RWPE1 (cell line): ENCODE measurements at places on chromosomes 5 and 9.
A peak's percentile ranks its signal among the peaks of the same experiment; 100 is the strongest.

DNA sequence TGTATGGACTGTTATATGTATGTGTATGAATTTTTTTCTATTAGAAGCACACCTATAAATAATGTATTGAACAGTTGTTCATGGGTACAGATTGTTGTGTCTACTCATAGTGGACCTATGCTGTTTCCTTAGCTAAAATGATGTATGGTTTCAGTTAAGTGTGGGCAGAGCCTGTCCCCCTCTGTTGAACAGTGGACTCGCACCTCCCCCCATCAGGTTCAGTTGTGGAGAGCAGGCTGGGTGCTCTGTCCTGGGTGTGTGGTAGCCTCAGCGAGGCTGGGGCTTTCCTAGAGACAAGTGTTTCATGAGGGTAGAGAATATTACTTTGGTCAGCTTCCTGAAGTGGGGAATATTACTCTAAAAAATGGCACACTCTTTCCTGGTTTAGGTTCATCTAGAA lies 47.4 kb upstream of the LRRTM2 start:
- DNase-seq: no peak

DNA sequence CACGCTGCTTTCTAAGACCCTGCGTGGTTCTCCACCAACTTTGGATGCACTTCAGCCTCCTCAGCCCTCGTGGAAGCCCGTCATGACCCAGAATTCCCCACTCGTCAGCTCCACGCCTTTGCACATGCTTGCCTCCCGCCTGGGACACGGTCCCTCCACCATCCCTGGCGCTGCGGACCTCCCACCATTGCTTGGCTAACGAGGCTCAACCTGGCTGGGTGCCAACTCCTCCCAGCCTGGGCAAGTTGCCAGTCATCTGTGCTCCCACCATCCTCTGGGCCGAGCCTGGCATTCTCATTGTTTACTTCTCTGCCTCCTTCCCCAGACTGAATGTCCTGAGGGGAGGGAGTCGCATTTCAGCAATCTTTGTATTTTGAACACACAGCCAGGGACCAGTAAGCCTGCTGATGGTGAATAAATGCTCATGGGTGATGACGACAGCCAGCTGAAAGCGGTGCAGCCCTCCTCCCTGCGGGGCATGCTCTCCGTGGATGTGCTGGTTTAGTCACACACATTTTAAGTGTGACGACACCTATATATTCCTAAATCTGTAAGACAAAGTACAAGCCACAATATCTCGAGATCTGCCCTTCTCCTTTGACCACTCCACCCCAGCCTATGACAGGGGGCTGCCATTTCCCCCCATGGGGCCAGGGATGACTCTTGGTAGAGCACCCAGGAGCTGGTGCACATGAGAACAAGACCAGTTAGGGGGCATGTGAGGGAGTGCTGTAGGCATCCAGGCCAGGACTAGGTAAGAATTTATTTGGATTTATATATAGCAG lies 37.6 kb downstream of the ANKRD33B start:
- peak; percentile 93 for DNase-seq

DNA sequence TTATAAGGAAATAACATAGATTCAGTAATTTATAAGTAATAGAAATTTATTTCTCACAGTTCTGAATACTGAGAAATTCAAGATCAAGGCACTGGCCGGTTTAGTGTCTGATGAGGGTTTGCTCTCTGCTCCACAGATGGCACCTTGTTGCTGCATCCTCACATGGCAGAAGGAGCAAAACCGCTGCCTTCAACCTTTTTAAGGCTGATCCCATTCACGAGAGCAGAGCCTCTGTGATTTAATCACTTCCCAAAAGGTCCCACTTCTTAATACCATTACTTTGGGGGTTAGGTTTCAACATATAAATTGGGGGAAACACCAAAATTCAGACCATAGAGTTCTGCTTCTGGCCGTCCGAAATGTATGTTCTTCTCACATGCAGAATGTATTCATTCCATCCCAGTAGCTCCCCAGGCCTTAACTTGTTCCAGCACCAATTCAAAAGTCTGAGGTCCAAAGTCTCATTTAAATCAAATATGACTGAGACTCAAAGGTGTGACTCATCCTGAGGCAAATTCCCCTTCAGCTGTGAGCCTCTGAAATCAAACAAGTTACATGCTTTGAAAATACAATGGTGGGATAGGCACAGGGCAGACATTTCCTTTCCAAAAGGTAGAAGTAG lies 30.6 kb downstream of the BAAT start:
- no peak for DNase-seq

DNA sequence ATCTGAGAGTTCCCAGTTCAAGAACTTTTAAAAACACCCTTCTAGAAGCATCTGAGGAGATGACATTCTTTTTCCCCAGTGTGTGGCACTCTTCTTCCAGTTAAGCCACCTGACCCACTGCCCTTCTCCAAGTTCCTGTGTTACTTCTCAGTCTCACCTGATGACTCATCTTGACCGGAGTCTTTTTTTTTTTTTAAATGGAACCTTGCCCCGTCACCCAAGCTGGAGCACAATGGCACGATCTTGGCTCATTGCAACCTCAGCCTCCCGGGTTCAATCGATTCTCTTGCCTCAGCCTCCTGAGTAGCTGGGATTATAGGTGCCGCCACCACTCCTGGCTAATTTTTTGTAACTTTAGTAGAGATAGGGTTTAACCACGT lies 224.1 kb upstream of the DAB2 start:
- DNase-seq: peak; percentile 70

GRCh38 chr5:103475629-103476240 lies 86.9 kb downstream of the NUDT12 start:
- peak; percentile 55 for DNase-seq

- no peak for DNase-seq
These were observed 127.6 kb downstream of the RFX3 start for GRCh38 chr9:3398232-3398648.

DNA sequence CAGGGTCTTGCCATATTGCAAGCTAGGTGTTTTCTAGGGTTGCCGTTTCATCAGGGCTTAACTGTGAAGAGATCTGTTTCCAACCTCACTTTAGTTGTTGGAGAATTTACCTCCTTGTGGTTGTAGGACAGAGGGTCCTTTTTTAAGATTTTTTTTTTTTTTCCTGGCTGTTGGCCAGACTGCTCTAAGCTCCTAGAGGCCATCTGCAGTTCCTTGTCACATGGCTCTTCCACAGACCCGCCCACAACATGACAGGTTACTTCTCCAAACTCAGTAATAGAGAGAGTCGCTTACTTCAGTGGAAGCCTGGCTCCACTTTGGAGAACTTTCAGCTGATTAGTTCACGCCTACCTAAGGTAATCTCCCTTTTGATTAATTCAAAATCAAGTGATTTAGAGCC lies 543.7 kb downstream of the DMRTA1 start:
- no peak for DNase-seq

DNA sequence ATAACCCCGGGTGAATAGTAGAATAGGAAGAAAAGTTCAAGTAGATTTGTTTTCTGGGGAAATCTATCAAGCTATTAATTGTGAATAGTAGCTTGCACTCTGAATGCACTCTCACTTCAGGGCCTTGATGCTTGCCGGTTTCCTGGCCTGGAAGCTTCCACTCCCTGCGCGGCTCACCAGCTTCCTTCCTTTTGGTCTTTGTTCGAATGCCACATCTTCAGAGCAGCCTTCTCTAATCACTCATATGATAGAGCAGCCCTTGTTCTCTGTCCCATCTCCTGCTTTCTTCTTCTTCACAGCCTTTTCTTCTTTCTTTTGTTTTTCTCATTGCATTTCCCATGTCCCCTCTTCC lies 146.7 kb downstream of the MAST4 start:
- DNase-seq: no peak

GRCh38 chr5:76325876-76326491 lies 77.1 kb upstream of the IQGAP2 start:
- no peak for DNase-seq

DNA sequence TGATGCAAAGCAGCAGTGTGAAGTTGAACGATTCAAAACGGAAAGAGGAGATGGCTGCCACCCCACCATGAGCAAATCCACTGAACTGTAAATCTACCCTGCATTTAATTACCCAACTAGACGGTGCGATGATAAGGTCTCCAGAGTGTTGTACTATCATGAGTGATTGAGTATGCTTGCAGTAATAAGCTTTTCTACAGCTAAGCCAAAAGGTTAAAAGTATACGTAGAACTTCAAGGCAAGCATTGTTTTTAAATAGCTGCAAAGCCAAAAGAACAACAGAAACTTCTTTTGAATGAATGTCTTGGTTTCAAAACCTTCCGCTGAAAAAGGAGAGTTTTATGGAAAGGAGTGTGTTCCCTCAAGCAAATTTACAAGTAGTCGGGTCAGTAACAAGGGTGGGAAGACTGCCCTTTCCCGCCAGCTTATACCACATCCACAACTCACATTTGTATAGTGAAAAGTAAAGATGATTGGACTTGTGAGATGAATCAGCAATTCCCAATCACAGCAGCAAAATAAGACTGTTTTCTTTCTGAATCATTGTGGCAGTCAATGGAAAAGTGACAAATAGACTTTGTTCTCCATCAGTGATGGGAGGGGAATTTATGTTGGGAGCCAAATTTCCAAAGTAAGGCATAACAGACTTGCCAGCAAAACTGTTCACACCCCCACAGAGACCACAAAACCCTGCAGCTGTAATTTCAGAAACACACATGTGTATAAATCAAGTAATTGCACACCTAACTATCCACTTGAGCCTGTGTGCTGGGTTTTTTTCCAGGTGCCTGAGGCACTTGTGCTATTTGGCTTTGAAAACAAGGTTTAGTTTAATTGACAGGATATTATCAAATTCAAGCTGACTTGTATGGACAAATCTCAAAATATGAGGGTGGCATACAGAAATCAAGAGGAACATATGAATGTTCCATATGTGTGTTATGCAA lies 407.7 kb upstream of the GRAMD2B start:
- DNase-seq: no peak

GRCh38 chr5:16065831-16066230 lies 113.8 kb downstream of the MARCHF11 start:
- DNase-seq: no peak

- no peak for DNase-seq
These were observed 42.1 kb downstream of the CDC42SE2 start for GRCh38 chr5:131305906-131306305.

GRCh38 chr9:129934041-129934591 lies 98.9 kb downstream of the USP20 start:
- DNase-seq: no peak

GRCh38 chr5:91390268-91390667 lies 7.2 kb upstream of the ARRDC3 start:
- DNase-seq: no peak

DNA sequence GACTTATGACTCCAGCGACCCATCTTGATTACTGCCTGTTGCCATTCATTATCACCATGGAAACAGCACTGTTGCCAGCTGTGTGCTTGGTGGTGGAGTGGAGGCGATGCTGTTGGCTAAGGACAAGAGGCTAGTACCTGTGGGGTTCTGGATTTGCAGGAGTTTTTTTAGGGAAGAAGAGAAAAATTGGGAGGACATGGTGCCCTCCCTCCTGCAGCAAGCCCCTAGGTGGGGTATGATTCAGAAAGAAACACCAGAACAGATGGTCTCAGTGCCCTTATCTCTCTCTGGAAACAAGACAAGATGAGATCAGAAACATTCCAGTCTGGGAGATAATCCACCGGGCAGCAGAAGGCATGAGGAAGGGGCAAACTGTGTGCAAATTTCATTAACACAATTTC lies 87.8 kb upstream of the TLR4 start:
- DNase-seq: no peak

- DNase-seq: no peak
These were observed 69.4 kb upstream of the DAB2IP start for GRCh38 chr9:121581786-121582600.

DNA sequence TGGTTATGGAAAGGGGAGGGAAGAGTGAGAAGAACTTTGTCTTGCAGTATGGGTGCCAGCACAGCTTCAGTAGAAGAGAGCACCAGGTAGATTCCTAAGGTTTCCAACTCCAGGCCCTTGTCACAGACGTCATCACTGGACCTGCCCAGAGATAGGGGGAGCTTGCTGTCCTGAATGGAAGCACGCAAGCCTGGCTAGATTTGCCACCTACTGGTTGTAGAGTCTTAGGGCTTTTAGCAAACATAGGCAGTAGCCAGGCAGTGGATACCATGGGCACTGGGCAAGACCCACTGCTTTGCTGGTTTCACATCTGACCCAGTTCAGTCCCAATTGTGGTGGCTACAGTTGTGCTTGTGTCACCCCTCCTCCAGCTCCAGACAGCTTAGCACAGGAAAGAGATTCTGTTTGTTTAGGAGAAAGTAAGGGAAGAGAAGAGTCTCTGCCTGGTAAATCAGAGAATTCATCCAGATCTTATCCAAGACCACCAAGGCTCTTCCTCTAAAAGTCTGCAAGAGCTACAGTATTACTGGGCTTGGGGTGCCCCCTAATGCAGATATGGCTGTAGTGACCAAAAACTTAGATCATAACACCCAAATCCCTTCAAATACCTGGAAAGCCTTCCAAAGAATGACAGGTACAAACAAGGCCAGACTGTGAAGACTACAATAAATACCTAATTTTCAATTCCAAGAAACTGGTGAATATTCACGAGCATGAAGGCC lies 158.9 kb downstream of the HINT1 start:
- no peak for DNase-seq

DNA sequence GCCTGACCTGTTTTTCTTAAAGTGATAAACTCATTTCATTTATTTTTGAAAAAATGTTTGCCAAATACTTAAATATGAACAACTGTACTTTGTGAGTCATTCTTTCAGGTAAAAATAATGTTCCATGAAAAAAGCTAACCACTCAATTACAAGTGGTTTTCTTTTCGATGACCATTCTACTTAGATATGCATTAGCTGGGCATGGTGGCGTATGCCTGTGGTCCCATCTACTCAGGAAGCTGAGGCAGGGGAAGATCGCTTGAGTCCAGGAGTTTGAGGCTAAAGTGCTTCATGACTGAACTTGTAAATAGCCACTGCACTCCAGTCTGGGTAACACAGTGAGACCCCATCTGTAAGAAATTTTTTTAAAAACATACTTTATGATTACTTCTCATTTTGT lies 4.0 kb upstream of the WDR70 start:
- no peak for DNase-seq

DNA sequence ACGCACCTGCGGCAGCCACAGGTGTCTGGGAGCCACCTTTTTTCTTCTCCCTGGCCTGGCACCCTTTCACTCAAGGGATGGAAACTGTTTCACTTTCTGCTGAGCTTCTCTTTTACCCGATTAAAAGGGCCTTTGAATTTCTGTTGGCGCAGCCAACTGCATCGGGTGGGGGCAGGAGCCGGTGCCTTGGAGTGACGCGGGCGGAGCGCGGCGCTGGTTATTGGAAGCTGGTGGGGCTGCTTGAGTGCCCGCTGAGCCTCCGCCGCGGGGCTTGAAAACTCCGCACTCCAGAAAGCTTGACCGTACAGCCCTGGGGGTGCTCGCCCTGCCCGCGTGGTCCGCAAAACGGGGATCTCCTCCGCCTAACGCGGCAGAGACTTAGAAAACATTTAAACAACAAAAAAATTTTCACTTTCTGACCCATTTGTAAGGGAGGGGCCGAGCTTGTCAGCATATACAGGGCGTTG lies 52.0 kb upstream of the TJP2 start:
- DNase-seq: peak; percentile 59
